ENCODE measurements at places on chromosomes 5 and 9. TPM values are rescaled to one million over a fixed set of nuclear protein-coding genes. Genes with fewer than 3 reads are reported as not detected.
A peak's percentile ranks its signal among the peaks of the same experiment; 100 is the strongest.

Gene FBP2
- 0.41 TPM for total RNA-seq

DNA sequence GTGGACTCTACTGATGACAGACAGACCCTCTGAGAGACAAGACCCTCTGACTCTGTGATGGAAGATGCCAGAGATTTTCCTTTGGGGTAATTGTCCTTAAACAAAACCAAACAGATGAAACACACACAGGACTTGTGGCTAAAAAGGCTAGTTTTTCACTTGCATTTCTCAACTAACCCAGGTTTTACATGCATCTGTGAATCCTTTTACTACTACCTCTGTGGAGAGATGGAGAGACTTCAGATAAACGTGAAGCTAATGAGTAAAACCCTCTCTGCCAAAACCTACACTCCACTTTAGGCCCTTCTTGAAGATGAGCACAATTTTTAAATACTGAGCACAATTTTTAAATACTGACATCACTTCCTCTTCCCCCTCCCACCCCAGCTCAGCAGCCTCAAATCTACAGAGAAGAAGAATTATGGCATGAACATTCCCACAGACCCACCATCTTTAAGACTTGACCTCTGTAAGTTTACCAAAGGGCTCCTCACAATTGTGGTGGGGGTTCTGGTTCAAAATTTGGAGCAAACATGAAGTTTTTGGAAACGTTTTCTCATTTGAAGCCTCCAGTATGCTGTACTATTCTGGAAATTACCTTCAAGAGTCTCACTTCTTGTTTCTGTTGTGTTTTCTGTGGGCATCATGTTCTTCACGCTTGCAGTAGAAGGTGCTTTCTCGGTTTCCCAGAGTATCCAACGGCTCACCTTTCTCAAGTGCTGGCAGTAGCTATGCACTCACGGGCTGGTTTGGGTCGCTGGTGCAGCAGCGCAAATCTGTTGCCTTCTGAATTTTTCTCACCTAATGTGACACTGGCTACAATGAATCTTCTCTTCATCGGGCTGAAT is 42.7 kb downstream of the ACER2 start:
- no peak for DNase-seq

Gene PCDHB15
- total RNA-seq = 2.1 TPM

- no peak for DNase-seq
These were observed 454.6 kb downstream of the GADD45G start for GRCh38 chr9:90059436-90059835.

GRCh38 chr5:155128786-155129512 is 115.4 kb downstream of the KIF4B start:
- no peak for DNase-seq

DNA sequence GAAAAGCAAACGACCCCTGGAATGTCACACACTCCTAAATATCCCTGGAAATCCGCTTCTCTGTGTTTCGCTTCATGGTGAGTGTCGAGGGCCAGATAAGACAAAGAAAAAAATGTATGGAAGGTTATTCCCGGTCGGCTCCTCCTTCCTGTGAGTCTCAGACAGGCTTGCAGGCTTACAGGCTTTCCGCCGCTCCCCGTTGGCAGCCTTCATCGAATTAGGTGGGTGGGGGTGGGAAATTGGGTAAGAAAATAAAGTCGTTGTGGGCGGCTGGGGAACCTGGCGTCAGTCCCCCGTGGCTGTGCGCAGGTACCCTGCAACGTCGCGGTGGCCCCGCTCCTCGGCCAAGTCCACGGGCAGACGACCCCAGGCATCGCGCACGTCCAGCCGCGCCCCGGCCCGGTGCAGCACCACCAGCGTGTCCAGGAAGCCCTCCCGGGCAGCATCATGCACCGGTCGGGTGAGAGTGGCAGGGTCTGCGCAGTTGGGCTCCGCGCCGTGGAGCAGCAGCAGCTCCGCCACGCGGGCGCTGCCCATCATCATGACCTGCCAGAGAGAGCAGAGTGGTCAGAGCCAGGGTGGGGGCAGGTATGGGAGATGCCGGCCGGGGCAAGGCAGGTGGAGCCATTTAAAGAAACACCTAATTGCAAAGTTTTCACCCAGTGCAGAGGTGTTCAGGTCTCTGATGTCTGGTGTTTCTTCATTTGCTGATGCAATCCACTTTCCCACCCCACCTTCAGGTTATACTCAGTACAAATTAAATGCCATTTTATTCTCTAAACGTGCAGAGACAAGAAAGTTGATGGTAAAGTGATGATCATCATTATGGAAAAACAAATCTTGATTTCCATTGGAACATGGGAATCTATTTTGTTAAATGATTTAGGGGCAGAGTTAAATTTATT is 3.2 kb downstream of the CDKN2B start:
- DNase-seq = no peak

Gene PTPRD
- 10.0 TPM for total RNA-seq

DNA sequence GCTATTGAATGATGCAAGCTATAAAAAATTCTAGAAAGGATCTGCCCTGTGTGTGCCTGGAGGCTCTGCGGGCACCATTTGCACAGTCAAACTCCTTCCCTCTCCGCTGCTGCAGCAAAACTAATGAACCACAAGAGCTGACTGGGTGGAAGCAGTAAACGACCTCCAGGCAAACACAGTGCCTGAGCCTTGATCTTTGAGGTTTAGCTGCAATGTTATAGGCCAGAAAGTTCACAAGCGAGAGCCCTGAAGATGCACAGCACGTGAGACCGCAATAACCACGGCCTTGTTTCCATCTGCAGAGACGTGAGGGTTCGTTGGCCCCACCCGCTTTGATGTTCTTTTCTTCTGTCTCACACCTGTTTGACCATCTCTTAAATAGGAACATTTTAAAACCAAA is 69.2 kb upstream of the S1PR3 start:
- DNase-seq = no peak

Gene CSF1R
- not detected for total RNA-seq

DNA sequence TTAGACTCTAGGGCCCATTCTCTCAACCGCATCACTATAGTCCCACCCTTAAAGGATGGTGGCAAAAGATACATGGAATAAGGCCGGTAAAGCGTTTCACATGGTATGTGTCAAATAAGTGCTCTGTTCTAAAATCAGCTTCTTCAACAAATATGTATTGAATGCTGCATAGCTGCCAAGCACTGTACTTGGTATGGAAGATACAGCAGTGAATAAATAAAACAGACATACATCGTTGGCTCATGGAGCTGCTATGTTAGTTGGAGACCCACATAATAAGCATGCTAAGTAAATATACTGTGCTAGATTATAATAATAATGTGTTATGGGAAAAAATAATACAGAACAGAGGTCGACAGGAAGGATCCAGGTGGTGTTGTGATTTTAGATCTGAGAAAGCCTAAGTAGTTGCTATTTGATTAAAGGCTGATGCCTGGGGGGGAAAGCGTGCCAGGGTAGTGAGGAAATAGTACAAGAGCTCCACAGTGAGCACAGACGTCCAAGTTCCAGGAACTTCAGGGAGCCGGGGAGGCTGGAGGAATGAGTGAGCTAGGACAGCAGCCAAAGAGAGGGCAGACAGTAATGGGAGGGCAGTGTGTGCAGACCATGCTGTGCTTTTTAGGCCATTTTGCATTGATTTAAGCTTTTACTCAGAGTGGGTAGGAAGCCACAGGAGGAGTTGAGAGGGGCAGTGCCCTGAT is 93.7 kb downstream of the JAKMIP2 start:
- DNase-seq = no peak

- DNase-seq = no peak
These were observed 17.8 kb upstream of the TIFAB start for GRCh38 chr5:135469911-135470310.

- no peak for DNase-seq
These were observed 14.9 kb upstream of the SLC22A5 start for GRCh38 chr5:132354381-132355139.

Gene AJM1
- total RNA-seq = 0.21 TPM

DNA sequence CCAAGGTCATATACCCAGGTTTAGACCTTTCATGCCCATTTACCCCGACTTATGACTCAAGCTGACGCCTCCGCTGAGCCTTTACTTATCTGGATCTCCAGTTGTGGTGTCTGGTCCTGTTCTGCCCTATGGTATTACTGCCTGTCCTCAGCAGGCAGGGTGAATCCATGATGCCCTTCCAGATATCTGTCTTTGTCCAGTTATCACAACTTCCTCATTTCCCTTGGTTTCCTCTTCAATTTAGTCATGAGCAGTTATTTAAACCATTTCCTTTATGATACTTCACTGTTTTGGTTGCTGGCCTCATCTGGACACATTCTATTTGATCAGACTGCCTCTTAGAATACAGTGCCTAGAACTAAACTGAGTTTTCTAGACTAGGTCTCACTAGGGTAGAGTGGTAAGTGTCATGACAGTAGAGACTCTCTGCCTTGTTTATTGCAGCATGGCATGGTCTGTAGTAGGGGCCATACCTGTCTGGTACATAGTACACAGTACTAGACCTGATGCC is 93.3 kb downstream of the MELK start:
- peak; percentile 37 for DNase-seq

Gene CTNND2
- 0.58 TPM for total RNA-seq

DNA sequence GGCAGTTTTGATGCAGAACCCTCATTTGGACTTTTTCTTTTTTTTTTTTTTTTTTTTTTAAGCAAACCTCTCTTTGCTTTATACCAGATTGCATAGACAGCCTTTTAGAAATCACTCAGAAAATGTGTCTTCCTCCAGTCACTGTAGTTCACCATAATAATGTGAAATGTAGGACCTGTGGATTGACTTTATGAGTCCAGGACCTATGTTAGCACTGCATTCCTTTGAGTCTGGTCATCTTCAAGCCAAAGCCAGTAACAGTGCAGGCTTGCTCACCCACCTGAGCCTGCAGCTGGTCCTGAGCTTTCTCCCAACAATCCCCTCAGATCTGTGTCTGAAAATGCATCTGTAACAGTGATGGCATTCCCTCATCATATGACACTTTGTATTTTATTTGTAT is 110.7 kb upstream of the NFIL3 start:
- no peak for DNase-seq

DNA sequence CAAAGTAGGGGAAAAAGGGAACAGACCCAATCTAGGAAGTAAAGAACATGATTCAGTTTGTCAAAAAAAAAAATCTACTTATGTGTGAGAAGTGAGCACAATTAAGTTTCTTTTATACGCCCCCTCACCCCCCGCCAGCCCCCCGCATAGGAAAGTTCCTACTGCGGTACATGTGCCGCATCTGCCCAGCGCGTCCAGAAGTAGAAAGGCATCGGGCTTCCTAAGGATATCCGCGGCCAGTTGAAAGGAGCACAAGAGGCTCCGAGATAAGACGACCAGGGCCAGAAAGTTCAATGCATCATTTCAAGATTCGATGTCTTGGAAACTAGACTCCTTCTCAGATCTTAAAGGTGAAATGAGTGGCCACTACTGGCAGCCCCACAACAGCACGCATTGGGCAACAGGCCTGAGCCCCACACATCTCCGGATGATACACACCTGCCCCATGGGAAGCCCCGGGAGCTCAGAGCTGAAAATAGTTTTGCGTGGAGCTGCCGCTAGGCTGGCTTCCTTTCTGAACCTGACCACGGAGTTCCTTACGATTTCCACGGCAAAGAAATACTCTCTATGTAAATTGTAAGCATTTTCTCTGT is 203.9 kb downstream of the RAB3C start:
- DNase-seq = no peak
